ENCODE measurements at places on chromosomes 7 and 10.

DNA sequence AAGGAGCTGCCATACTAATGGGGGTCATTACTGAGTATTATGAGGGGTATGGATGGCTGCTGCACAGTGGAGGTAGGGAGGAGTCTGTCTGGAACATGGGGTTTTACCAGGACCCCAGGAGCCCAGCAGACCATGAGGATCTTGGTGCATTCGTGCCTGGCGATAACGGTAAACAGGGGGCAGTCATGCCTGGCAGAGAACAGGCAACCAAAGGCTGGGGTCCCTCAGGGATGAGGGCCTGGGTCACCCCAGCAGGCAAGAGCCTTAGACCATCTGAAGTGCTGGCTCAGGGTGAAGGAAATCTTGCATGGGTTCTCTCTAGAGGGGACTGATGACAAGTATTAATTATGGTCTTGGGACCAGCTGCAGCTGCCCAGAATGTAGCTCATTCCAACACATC lies 46.1 kb downstream of the MYL10 start:
- no peak for DNase-seq

GRCh38 chr10:48939790-48940325 lies at the start of gene LRRC18:
LRRC18 (minus strand) TSS chr10:48939840; CDS start chr10:48914155, 25,685 bp downstream.
- DNase-seq = no peak

- DNase-seq = no peak
Observed at GRCh38 chr7:129184981-129185670, 3.3 kb upstream of the SMO start.

DNA sequence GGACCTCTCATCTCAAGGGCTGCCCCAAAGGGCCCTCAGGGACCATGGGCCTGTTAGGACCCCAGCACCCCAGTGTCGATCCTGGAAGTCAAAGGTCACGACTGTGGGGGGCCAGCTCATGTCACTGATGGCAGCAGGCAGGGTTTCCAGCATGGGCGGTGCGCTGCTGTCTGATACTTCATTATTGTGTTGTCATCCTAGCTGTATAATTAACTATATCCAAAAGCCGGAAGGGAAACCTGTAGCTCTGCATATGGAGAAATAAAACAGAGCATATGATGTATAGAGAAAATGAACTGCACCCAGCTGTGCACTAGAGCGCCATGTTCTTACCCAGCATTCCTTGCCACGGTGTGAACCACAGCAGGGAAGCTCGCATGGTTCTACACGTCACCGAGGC lies 196.3 kb downstream of the EBF3 start:
- DNase-seq = no peak

- DNase-seq = no peak
Observed at GRCh38 chr10:106557951-106558733, 606.4 kb downstream of the SORCS1 start.

GRCh38 chr10:84605802-84606201 lies 277.4 kb downstream of the CCSER2 start:
- no peak for DNase-seq

GRCh38 chr7:138077809-138078208 lies 1.6 kb downstream of the AKR1D1 start:
- DNase-seq = no peak

DNA sequence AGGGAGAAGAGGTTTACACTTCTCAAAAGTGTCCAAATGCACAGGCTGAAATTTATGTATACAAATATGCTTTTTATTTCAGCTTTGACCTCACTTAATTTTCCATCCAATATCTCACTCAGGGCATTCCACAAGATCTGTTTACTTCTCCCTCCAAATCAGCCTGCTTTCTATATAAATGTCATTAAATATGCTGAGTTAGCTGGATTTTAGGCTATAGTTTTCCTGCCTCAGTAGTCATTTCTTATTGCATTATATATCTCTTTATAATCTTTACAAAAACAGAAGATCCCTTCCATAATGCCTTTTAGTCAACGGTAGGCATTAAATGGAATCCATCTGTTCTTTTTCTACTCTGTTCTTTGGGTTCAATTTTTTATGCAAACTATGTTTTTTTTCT lies 71.7 kb upstream of the KCND2 start:
- DNase-seq = no peak

DNA sequence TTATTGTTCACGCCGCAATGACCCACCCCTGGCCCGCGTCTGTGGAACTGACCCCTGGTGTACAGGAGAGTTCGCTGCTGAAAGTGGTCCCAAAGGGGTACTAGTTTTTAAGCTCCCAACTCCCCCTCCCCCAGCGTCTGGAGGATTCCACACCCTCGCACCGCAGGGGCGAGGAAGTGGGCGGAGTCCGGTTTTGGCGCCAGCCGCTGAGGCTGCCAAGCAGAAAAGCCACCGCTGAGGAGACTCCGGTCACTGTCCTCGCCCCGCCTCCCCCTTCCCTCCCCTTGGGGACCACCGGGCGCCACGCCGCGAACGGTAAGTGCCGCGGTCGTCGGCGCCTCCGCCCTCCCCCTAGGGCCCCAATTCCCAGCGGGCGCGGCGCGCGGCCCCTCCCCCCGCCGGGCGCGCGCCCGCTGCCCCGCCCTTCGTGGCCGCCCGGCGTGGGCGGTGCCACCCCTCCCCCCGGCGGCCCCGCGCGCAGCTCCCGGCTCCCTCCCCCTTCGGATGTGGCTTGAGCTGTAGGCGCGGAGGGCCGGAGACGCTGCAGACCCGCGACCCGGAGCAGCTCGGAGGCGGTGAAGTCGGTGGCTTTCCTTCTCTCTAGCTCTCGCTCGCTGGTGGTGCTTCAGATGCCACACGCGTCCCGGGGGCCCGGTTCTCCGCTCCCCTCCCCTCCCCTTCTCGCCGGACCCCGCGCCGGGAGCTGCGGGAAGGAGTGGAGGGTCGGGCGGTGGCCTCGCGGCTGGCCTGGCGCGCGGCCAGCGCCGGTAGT lies at the start of gene CBX3:
Gene CBX3, plus strand, starts transcription at position 499 of the 772 bp plus-strand sequence. CDS start 1,254 bp downstream, outside the sequence.
- peak; percentile 93 for DNase-seq

- no peak for DNase-seq
Observed at GRCh38 chr10:60570272-60570865, 180.7 kb upstream of the ANK3 start.

GRCh38 chr10:79324032-79324695 lies 23.1 kb upstream of the PPIF start:
- no peak for DNase-seq

DNA sequence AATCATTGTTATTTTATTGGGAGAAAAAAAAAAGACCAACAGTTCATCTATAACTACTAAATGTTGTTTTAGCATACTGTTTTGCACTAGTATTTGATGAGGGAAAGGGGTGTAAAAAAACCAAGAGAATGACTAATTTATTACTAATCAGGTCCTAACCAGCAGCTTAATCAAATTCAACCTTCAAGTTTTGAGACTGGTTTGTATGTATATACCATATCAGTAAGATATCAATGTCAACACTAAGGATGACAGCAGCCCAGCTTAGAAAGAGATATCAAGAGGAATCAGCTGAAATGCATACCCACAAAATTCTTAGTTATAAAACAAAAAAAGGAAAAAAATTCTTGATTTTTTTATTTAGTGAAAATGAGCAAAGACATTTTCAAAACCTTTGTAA lies 122.6 kb downstream of the KMT2C start:
- DNase-seq = no peak

GRCh38 chr10:117320050-117320665 lies 55.1 kb downstream of the PDZD8 start:
- DNase-seq = peak; percentile 26

GRCh38 chr10:104515678-104516199 lies 125.4 kb upstream of the SORCS3 start:
- no peak for DNase-seq

DNA sequence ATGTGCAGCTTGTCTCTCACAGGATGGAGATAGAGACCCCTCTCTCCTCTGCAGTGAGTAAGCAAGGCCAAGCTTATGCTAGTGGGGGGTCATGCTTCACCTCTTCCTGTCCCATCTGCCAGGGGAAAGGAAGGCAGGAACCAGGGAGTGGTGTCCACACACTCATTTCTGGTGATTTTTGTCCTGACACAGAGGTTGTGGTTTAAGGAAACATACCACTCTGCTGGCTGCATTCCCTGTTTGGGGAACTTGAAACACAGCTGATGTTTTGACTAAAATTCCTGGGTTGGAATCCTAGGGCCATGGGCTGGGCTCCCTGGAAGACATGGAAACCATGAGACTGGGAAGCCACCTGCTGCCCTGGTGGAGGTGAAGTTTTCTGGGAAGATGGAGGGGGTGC lies 21.4 kb downstream of the C10orf120 start:
- DNase-seq = no peak

GRCh38 chr10:12308057-12308456 lies 41.3 kb upstream of the CAMK1D start:
- DNase-seq = no peak

DNA sequence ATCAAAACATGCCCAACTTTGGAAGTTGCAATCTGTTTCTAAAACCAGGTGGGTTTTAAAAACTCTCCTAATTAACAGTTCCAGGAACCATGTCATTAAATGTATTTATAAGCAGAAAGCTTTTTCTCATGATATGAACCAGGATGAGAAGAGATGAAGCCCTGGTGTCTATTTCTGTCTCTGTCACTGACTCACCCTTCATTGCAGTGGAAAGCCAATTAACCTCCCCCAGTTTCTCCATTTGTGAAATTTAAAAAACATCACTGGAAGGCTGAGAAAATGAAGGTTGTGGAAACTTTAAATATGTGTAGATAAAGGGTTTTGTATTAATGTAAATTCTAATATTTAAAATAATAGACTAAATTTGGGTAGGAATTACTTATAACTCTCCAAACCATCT lies 1088.0 kb downstream of the SORCS1 start:
- DNase-seq = no peak

- no peak for DNase-seq
Observed at GRCh38 chr7:12031638-12032037, 179.5 kb upstream of the TMEM106B start.

DNA sequence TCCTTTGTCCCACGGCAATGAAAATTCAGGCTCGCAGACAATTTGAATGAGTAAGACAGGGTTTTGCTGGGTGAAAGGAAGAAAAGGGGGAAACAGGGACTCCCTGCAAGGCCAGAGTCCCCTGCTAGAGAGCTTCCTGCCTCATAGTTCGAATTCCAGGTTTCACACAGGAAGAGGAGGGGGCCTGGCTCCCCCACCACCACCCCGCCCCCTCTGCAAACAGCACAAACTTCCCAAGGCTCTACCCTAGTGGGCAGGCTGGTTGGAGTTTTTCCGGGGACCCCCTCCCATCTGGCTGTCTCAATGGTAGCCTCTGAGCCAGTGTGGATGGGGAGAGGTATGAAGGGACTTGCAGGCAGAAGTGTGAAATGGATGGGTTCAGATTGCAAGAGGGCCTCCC lies 57.4 kb upstream of the NEBL start:
- DNase-seq = no peak

GRCh38 chr10:94251098-94251497 lies 111.6 kb downstream of the NOC3L start:
- no peak for DNase-seq

DNA sequence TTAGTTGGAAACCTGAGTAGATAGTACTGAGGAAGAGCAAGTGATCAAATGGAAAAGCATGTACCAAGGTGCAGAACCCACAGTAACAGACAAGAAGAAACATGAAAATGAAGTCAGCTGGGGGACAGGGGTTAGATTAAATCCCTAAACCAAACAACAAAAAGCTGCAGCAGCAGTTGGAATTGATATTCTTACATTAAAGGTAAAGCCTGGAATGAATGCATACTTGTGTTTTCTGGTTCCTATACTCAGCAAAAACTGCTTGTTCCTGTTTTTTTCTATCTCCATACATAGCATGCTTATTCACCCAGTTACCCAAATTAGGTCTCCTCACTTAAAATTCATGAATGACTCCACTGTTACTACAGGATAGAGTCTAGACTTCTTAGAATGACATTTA lies 92.4 kb downstream of the TPST1 start:
- no peak for DNase-seq

- peak; percentile 73 for DNase-seq
Observed at GRCh38 chr10:124678557-124679240, 65.5 kb downstream of the FAM53B start.

- no peak for DNase-seq
Observed at GRCh38 chr7:137110535-137110934, 233.0 kb downstream of the PTN start.

- DNase-seq = no peak
Observed at GRCh38 chr10:114487815-114488536, 83.7 kb upstream of the AFAP1L2 start.

DNA sequence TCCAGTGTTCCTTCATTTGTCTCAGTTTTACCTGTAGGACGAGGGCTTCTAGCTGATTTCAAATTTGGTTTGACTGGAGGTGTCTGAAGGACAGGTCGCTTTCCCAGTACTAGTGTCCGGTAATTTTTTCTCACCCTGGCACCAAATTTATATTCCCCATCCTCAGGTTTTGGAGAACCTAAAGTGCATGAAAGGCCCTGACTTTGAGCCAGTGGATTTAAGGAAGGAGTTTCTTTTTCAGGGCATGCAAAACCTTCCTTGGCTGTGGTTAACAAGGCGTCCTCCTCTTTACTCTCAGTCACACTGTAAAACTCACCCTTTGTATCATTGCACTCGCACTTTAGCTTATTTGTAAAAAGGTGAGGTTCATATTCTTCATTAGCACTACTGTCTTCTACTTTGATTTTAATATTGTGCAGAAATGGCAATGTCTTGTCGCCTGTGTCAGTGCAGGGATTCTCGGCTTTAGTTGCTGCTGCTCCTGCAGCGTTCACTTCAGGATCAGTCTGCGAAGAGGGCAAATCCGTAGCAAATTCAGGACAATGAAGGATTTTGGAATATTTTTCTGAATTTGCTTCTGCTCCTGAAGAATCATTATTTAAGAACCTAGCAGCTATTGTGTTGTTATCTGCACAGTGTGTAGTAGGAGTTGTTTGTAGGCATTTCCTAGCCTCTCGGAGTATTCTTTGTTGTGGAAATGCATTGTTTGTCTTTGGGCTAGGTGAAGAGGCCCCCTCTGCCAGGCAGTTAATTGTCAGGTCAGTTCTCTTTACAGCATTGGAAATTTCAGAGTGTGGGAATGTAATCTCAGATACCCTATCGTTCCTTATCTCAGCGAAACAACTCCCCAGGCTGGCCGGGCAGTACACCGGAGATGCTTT lies 9.9 kb downstream of the SKIDA1 start:
- no peak for DNase-seq

GRCh38 chr7:65832281-65832680 lies 40.6 kb upstream of the VKORC1L1 start:
- DNase-seq = no peak

DNA sequence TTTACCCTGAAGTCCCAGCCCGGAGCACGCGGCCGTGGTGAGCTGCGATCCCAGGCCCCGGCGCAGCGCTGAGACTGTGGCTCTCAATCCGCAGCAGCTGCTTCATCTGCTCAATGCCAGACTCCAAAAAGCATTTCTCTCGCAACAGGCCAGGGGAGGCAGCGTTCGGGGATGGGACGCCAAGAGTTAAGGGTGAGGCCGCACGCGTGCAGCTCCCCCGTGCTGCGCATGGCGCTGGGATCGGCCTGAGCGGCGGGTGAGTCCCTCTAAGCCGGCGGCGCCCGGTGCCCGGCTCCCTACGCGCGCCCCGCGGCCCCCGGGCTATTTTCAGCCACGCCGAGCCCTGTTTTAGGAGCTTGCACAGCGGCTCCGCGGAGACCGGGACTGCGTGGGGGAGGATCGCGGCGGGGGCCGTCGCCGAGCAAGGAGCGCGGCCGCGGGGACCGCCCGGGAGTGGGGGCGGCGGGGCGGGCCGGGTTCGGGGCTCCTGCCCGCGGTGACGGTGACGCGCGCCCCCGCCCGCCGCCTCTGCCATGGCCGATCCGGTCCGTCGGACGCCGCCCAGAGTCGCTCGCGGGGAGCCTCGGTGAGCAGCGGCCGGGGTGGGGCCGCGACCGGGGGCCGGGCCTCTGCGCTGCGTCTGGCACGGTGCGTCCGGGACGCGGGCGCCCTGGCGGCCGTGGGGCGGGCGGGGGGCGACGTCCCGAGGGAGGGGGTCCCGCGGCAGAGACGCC lies 29.4 kb upstream of the JAKMIP3 start:
- no peak for DNase-seq

- no peak for DNase-seq
Observed at GRCh38 chr10:123140164-123140982, 4.6 kb downstream of the HMX3 start.
